Motor neuron (in vitro differentiated cells): ENCODE measurements at places on chromosomes 4 and X. TPM values are rescaled to one million over a fixed set of nuclear protein-coding genes. Genes with fewer than 3 reads are reported as not detected.

The AMBN gene
- total RNA-seq = not detected in 2 replicates

The DMRTC1B gene
- total RNA-seq = 1.1 and 2.0 TPM in 2 replicates

- ATAC-seq = no peak
Observed at GRCh38 chr4:56217343-56217890, 169.9 kb downstream of the AASDH start.

GRCh38 chr4:148097801-148098200, 344.4 kb downstream of the NR3C2 start:
- ATAC-seq = no peak
